Suppressor macrophage treated with lipopolysaccharide for 1 hour (primary cell): ENCODE measurements at places on chromosomes 5 and 9.

DNA sequence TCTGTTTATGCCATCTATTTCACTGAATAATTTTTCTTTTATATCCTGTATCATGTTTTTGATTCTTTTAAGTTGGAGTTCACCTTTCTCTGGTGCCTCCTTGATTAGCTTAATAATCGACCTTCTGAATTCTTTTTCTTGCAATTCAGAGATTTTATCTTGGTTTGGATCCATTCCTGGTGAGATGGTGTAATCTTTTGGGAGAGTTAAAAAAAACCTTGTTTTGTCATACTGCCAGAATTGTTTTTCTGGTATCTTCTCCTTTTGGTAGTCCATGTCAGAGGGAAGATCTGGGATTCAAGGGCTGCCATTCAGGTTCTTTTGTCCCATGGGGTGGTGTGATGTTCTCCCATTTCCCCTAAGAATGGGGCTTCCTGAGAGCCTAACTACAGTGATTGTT is 800.8 kb upstream of the TYRP1 start:
- DNase-seq, result no peak

DNA sequence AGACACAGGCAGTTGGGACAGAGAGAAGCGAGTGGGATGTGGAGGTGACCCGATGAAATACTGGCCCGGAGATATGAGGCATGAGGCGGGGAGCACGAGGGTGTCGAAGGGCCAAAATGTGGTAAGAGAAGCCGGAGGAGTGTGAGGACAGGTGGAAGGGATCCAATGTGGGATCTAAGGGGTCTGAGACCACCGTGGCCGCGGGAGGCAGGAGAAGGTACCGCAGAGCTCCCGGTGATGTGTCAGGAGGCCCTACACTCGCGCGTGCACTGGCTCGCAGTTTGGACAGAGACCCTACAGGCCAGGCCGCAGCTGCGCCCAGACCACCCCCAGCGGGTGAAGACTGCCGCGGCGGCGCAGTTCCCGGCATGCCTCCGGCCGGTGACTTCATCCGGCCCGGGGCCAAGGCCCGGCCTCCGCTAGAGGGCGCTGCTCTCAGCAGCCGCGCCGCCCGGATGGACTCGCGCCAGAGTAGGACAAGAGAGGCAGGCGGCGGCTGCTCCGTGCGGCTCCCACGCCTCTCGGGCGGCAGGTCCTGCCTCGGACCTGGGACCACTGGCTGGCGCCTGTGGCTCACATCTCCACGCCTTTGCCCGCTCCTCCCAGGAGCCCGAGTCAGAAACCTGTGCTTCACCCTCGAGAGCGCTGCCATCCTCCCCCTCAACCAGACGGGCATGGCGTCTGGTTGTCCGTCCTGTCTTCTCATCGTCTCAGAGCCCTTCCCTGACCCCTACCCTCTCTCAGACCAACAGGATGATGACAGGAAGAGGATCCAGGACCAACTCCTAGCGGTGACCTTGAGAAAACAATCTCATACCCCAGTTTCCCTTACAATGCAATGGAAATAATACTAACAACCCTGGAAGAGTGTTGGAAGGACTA is 35.4 kb upstream of the STING1 start:
- peak; percentile 96 for DNase-seq

DNA sequence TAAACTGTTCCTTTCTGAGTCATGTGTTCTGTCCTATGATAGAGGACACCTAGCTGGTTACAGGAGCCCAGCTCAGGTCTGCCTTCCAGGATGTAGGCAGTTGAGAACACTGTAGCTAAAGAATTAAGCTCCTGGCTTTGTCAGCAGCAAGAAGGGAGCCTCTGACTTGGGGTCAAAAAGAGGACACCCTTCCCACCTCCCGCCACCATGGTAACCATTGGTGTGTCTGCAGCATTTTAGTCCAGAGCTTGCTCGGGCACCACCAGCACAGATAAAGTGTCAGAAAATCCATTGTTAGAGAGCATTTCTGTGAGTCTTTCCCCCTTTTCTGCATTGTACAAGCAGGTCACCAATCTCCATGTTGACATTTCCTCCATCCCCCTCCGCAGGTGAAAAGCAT is 181.7 kb downstream of the DOCK8 start:
- DNase-seq, result no peak

- no peak for DNase-seq
Observed at GRCh38 chr5:88081877-88082276, 186.8 kb downstream of the TMEM161B start.

DNA sequence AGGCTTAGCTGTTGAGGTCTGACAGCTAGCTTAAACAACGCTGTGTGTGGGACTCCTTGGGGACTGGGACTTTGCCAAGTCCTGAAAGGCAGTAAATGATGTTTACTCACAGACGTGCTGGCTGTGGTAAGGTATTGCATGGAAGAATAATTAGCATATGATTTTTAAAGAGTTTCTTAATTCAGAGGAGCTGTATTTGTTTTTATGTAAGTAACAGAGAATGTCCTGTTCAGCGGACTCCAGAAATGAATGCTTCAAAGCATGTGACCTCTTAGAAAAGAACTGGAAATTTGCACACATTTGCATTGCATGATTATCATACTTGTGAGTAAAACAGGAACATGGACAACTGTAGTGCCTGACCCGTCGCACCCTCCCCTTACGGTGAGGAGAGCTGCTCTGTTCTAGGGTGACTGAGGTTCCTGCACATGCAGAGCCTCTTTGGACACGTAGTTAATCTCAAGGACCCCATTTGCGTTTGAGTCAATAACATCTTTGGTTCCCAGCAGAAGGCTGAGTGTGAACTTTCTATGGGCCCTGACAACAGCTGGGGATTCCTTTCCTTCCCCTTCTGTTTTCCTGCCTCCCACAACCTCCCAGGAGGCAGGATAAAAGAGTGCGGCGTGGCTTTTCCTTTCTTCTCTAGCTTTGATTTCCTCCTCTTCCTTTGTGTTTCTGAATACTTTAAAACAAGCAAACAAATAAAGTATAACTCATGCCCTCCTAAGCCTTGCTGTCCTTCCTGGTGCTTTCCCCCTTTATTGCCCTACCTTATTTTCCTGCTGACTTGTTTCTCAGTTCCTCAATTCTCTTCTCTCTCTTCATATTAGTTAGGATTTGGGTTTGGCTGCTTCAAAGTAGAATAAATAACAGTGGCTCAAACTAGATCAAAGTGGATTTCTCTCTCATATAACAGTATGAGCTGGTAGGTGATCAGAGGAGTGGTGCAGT is 157.2 kb upstream of the CD180 start:
- peak; percentile 57 for DNase-seq

DNA sequence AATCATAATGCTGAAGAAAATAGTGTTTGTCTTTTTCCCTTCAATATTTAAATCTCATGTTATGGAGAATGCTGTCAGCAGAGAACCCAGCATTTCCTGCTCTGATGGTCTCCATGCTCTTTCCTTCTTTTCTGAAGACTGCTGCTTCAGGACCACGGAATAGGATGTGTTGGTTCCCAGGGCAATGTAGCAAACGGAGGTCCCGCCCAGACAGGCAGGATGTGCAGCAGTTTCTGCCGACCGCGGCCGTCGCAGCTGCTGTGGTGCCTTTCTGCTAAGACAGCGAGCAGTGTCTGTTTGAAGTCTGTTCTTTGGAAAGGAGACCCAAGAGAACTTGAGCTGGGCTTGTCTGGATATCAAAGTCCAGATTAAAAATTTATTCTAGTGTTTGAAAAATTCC is 654.3 kb downstream of the CCDC171 start:
- DNase-seq, result no peak

- DNase-seq, result no peak
Observed at GRCh38 chr5:55911784-55912653, 60.9 kb downstream of the IL31RA start.

- DNase-seq, result no peak
Observed at GRCh38 chr5:147411359-147412319, 98.2 kb downstream of the DPYSL3 start.

DNA sequence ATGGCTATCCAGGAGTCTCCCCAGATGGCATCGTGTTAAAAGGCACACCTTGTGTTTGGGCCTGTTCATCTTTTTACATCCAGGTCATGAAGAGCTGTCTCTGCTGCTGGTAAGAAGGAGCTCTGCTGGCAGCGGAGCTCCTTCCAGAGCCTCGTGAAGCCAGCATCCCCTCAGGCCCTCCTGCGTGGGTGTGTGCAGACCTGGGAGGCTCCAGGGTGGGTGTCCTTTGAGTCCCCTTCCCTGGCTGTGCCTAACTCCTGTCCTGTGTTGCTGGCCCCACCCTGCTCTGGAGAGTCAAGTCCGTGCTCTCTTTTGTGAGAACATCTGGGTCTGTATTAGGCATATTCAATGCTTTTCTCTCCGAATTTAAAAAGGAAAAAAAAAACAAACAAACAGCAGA is 149.6 kb upstream of the IRX2 start:
- DNase-seq, result no peak

- DNase-seq, result peak; percentile 53
Observed at GRCh38 chr9:105439428-105439827, 8.4 kb upstream of the FSD1L start.

GRCh38 chr5:55900068-55900467 is 48.9 kb downstream of the IL31RA start:
- no peak for DNase-seq

DNA sequence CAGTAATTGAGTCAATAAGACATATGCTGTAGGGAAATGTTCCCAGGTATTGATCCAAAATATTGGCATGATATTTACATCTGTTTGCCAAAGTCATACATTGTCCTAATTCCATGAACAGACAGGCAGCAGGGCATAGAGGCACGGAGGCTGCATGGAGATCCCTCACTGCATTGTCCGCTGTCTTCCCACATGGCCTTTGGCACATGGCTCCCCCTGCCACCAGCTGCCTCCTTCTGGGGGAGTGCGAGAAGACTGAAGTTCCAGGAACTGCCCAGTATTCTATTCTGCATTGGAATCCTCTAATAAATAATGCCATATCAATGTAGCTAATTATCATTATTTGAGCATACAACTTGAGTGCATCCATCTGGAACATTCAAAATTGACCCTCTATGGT is 269.0 kb downstream of the FBXL7 start:
- no peak for DNase-seq

GRCh38 chr5:103407402-103407801 is 148.8 kb downstream of the MACIR start:
- DNase-seq, result no peak

- peak; percentile 60 for DNase-seq
Observed at GRCh38 chr5:147578228-147579024, 68.6 kb upstream of the DPYSL3 start.

GRCh38 chr9:94014066-94014654 is 59.0 kb upstream of the BARX1 start:
- DNase-seq, result peak; percentile 50

- peak; percentile 3 for DNase-seq
Observed at GRCh38 chr9:116049456-116049855, 104.1 kb upstream of the PAPPA start.

DNA sequence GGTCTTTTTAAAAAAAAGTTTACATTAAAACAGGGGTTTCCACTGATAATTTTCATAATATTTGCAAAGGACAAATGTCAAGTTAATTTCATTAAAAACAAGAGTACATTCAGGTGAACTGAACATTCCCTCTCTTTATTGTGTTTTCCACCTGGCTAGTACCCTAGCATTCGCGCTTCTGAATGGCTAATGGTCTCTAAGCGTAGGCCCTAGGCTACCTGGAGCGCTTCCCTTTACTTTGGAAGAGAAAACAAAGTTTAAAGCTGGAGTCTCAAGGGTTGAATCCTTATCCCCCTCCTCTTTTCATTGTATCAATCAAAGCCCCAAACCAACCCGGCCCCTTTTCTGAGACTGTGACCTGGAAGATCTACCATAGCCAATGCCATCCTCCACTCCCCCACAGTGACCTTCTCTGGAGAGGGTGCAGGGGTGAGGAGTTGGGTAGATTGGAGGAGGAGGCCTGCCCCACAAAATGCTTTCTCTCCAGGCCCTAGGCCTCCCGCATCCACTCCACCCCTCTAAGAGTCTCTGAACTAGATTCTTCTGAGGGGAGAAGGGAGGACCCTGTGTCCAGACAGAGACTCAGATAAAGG is 73.3 kb upstream of the TBCA start:
- no peak for DNase-seq

- no peak for DNase-seq
Observed at GRCh38 chr5:16799796-16800195, 136.3 kb downstream of the MYO10 start.

DNA sequence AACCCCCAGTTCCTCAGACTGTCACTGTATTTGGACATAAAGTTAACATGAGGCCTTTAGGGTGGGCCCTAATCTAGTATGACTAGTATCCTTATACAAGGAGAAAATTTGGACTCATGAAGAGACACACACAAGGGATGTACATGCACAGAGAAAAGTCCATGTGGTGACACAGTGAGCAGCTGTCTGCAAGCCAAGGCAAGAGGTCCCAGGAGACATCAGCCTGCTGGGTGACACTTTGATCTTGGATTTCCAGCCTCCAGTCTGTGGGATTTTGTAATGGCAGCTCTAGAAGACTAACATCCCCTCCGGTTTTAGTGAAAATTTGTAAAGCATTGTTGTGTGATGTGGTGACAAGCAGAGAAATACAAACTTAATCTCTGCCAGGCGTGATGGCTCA is 66.1 kb downstream of the RAI14 start:
- DNase-seq, result no peak

GRCh38 chr5:76207120-76207519 is 123.9 kb downstream of the SV2C start:
- peak; percentile 18 for DNase-seq

DNA sequence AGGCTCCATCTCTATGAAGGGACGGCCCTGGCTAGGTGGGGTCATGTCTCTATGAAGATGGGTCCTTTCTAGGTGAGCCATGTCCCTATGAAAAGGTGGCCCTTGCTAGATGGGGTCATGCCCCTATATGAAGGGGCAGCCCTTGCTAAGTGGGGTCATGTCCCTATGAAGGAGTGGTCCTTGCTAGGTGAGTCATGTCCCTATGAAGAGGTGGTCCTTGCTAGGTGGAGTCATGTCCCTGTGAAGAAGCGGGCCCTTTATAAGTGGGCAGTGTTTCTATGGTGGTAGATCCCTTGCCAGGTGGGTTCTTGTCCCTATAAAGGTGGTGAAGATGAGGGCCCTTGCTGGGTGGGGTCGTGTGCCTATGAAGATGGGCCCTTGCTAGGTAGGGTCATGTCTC is 283.0 kb upstream of the IRX2 start:
- no peak for DNase-seq

DNA sequence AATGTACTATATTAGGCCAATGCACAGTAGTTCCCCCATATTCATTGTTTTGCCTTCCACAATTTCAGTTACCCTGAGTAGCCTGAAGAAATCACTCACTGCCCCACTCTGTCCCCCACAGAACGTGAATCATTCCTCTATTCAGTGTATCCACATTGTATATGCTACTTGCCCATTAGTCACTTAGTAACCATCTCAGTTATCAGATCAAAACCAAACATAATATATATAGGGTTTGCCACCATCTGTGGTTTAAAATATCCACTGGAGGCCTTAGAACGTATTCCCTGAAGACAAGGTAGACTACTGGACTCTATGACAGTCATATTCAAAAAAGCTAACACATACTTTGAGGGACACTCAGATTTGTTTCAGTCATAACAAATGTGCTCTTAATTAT is 465.7 kb upstream of the RGMB start:
- no peak for DNase-seq

GRCh38 chr5:152551061-152551460 is 146.0 kb upstream of the NMUR2 start:
- DNase-seq, result no peak
